ENCODE measurements at places on chromosomes 16 and 17.
A peak's percentile ranks its signal among the peaks of the same experiment; 100 is the strongest.

DNA sequence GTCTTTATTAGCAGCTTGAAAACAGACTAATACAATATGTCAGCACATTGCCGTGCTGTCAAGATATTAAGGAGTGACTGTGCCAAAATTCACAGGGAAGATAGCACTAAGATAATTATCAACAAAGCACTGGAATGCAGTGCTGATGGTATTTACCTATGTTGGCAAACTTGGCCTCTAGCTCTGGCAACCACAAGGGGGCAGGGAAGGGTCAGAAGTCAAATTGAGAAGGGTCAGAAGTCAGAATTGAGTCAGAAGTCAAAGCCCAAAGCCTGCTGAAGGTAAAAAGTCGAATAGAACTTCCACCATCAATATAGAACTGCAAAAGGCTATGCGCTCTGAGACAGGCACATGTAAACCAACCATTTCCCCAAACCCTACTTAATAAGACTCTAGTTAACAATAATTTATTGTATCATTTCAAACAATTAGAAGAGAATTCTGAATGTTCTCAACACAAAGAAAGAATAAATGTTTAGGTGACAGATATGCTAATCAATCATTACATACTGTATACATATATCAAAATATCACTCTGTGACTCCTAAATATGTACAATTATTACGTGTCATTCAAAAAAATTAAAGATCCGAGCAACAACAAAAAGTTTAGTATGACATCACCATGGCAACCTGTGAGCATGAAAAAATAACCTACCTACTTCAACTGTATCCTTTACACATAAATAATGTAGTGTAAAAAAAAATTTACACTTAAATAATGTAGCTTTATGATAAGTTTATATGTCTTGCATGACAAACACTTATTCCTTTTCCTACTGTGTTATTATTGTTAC is 916.1 kb downstream of the KCNJ2 start:
- H3K4me3 ChIP-seq: no peak overlapping the region
- peaks cover 6% of the 10 kb centered on the region for H3K36me3 ChIP-seq
- H3K4me1 ChIP-seq: peaks cover 12% of the 10 kb centered on the region

- H3K4me1 ChIP-seq: peaks cover 50% of the 10 kb centered on the region
- DNase-seq: no peak
- H3K4me3 ChIP-seq: peak overlapping the region; percentile 58
These were observed 17.4 kb upstream of the ZC3H18 start for GRCh38 chr16:88552815-88553214.

DNA sequence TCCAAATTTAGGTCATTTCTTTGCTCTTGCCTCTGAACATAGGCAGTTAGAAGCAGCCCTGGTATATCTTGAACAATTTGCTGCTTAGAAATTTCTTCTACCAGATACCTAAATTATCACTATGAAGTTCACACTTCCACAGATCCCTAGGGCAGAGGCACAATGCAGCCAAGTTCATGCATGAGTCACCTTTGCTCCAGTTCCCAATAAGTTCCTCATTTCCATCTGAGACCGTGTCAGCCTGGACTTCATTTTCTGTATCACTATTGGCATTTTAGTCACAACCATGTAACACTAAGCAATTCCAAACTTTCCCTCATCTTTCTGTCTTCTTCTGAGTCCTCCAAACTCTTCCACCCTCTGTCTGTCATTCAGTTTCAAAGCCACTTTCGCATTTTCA is 45.0 kb downstream of the KCNJ16 start:
- no peak for DNase-seq
- H3K27me3 ChIP-seq: peaks cover 6% of the 10 kb centered on the region
- peaks cover 13% of the 10 kb centered on the region for H3K4me1 ChIP-seq

- no peak overlapping the region for H3K27ac ChIP-seq
- H3K36me3 ChIP-seq: peaks cover 24% of the 10 kb centered on the region
- peaks cover 27% of the 10 kb centered on the region for H3K4me1 ChIP-seq
- H3K27me3 ChIP-seq: peaks cover 5% of the 10 kb centered on the region
These were observed 33.8 kb downstream of the PIPOX start for GRCh38 chr17:29076722-29077121.

GRCh38 chr17:57271821-57272220 is 15.5 kb downstream of the MSI2 start:
- peaks cover 73% of the 10 kb centered on the region for H3K36me3 ChIP-seq
- H3K4me3 ChIP-seq: no peak overlapping the region

DNA sequence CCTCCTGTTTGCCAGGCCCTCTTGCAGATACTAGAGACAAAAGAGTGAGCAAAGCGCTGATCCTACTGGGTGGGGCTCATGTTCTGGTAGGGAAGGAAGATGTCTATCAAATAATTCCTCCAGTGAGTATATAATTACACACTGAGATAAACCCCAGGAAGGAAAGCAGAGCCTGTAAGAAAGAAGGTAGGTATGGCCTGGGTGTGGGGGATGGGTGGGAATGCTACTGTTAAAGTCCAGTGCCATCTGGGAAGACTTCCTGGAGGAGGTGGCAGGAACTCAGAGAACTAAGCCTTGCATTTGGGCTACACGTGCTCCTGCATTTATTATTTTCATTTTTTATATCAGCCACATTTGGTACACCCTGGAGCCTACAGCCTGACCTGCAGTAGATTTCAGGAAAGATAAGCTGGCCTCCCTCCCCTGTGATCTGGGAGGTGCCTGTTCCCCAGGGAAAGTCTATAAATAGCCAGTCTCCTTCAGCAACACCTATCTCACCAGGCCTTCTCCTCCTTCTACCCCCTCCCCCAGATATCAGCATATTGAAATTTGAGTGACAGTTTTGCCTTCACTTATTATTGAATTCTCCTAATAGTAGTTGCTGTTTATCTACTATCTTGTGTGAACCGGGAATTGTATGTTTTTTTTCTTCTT is 11.5 kb downstream of the ATP2C2 start:
- H3K4me1 ChIP-seq: peaks cover 22% of the 10 kb centered on the region
- peaks cover under 1% of the 10 kb centered on the region for H3K36me3 ChIP-seq
- no peak overlapping the region for H3K4me3 ChIP-seq
- H3K27ac ChIP-seq: peak overlapping the region; percentile 34

DNA sequence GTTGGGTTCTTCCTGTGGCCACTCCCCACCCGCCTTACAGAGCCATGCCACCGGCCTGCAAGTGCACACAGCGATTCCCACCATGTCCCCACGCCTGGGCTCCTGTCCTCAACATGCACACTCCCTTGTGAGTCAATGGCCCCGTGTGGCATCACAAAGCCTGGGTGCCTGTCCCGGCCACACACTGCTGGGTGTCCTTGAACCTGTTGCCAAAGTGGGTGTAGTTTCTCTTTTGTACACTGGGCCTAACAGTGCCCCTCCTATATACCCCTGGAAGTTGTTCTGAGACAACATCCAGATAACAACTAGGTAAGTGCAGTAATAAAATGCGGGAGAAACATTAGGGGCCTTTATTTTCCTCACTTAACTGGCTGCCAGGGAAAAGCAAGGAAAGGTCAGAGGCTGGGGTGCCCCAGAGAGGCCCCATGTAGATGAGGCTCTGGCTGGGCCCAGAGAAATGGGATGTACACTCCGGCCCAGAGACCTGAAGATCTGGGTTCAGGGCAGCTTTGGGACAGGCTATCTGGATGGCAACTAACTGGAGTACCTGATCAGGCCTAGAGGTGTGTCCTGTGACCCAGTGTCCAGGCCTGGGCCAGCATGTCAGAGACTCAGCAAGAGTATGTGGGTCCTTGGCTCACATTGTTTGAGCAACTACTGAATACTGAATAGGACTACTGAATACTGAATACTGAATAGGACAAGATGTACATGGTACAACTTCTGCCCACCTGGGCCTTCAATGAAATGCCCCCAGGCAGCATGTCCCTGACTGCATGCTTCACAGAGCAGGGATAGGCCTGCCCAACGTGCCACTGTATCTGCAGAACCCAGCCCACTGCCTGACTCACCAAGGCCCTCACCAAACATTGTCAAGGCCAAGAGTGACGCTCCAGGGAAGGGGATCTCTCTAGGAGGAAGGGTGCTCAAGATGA is 8.3 kb downstream of the ABCC3 start:
- no peak for DNase-seq
- no peaks in the 10 kb centered on the region for H3K36me3 ChIP-seq
- H3K27ac ChIP-seq: no peak overlapping the region
- peaks cover 35% of the 10 kb centered on the region for H3K27me3 ChIP-seq

DNA sequence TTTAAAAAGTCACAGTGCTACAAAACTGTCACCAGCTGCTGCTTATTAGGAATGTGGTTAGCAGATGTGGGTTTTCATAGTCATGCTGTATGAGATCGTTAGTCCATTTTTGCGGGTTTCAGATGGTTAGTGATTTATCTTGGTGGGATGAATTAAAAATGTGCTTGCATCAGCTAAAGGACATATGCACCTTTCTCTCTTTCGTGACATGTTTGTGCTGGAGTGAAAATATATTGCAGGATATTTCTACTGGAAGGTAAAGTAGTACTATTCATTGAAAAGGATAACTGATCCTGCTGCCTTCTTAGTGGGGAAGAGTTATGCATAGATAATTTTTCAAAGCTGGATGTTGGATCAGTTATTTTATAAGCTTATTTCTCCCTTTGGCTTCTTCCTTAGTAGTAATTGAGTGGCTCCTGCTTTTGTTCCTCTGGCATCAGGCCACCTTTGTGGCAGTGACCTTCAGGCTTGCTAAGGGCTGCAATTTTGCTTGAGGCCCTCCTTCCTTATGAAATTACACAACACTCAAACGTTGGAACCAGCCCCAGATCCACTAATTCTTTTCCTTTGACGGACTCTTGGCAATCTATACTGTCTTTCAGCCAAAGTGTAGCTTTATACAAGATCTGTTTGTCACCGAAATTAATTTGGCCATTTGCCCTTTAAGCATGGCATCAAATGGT is 7.5 kb upstream of the SNTB2 start:
- H3K27ac ChIP-seq: no peak overlapping the region
- no peak for DNase-seq
- no peak overlapping the region for H3K4me3 ChIP-seq

DNA sequence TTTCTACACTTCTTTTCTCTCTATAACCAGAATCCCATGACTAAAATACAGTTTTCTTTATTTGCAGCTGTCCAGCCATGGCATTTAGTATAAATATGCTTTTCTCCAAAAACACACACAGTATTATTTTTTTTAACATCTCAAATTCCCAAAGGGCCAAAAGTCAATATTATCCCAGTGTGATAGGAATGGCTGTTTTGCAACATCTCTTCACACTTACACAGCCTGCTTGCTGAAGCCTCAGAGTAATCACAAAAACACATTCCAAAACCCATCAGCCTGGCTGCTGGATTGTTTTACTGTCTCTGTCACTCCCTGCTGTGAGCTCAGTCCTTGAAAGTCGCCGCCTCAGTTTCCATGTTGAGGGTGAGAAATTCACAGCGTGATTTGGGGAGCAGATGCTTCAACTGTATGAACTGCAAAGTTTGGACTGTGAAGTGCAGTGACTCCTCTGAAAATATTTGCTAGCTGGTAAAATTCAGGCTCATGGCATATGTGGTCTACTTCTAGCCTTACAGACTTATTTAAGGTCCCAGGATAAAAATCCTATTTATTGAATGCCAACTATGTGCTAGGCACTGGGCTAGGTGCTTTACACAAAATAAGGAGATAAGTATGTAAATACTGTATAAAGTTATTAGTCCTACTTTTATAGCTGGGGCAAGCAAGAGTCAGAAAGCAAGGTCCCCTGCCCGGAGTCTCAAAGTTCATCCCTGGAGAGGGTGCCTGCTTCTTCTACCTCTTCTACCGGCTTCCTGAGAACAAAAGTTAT is 116.5 kb downstream of the SOCS1 start:
- H3K4me3 ChIP-seq: no peak overlapping the region
- peaks cover 15% of the 10 kb centered on the region for H3K27me3 ChIP-seq
- H3K27ac ChIP-seq: no peak overlapping the region
- no peaks in the 10 kb centered on the region for H3K36me3 ChIP-seq

DNA sequence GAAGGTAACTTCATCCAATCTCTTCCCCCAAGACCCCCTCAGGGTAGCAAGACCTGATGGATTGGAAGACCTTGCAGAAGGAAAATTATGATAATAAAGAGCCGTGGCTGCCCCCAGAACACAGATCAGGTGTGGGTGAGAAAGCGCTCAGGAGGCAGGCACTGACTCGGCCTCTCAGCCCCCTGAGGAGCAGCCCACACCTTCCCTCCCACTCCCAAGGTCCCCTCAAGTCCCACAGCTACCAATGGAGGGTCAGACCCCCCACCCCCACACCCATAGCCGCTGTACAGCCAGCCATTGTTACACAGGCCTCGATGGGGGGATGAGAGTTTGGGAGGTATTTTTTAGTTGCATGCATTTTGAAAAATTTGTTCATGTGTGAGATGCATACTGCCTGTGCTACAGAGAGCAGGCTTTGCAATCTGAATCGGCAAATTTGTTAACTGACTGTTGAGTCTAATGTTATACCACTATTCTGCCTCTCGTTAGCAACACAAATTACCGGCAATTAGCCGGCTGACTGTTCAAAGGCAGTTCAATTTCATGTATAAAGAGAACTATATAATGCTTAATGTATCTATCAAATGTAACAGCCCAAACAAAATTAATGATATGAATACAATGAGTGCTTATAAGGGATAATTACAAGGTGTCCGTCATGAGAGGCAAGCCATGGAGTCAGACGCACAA is 211.7 kb downstream of the C16orf78 start:
- no peak overlapping the region for H3K4me3 ChIP-seq
- peaks cover 65% of the 10 kb centered on the region for H3K4me1 ChIP-seq
- H3K27ac ChIP-seq: no peak overlapping the region
- H3K27me3 ChIP-seq: peaks cover 3% of the 10 kb centered on the region
- DNase-seq: no peak
- peaks cover 9% of the 10 kb centered on the region for H3K36me3 ChIP-seq

- H3K27me3 ChIP-seq: peaks cover 18% of the 10 kb centered on the region
- no peak overlapping the region for H3K4me3 ChIP-seq
- H3K27ac ChIP-seq: no peak overlapping the region
- no peaks in the 10 kb centered on the region for H3K36me3 ChIP-seq
- H3K4me1 ChIP-seq: peaks cover 47% of the 10 kb centered on the region
These were observed 6.9 kb downstream of the CAMKK1 start for GRCh38 chr17:3885970-3886369.

GRCh38 chr17:51087072-51087757 is 33.5 kb downstream of the SPAG9 start:
- no peaks in the 10 kb centered on the region for H3K27me3 ChIP-seq
- no peak overlapping the region for H3K4me3 ChIP-seq
- H3K4me1 ChIP-seq: peaks cover 13% of the 10 kb centered on the region
- DNase-seq: no peak

GRCh38 chr16:66927918-66928649 is 2.7 kb upstream of the RRAD start:
- H3K27me3 ChIP-seq: peaks cover 59% of the 10 kb centered on the region
- H3K4me1 ChIP-seq: peaks cover 13% of the 10 kb centered on the region
- H3K4me3 ChIP-seq: no peak overlapping the region
- no peak for DNase-seq
- H3K36me3 ChIP-seq: peaks cover 5% of the 10 kb centered on the region
- no peak overlapping the region for H3K27ac ChIP-seq

Measured in nephron progenitor cell (in vitro differentiated cells).